CD4-positive, CD25-positive, alpha-beta regulatory T cell (primary cell): ENCODE measurements at places on chromosomes 6 and 20. TPM values are rescaled to one million over a fixed set of nuclear protein-coding genes. Genes with fewer than 3 reads are reported as not detected.

The AHCY gene
- total RNA-seq: 15.4 TPM

The NCOA5 gene
- total RNA-seq: 20.1 TPM

The TFAP2A gene
- not detected for total RNA-seq

The APCDD1L gene
- not detected for total RNA-seq

The SNAI1 gene
- total RNA-seq: 1.4 TPM

The PRRT1 gene
- total RNA-seq: 0.39 TPM

The PLEKHG1 gene
- 29.9 TPM for total RNA-seq

The TMEM200A gene
- total RNA-seq: 1.1 TPM

The PNPLA1 gene
- 0.25 TPM for total RNA-seq

The C6orf52 gene
- not detected for total RNA-seq

The BCAS1 gene
- total RNA-seq: 15.6 TPM

The TRAM2 gene
- total RNA-seq: 12.0 TPM

The WFDC2 gene
- total RNA-seq: not detected

The SIRPB1 gene
- 2.4 TPM for total RNA-seq

The MEI4 gene
- not detected for total RNA-seq

The SLC13A3 gene
- total RNA-seq: 0.67 TPM

The SLC25A27 gene
- 0.54 TPM for total RNA-seq

The FAM83C gene
- total RNA-seq: not detected

The C4B gene
- total RNA-seq: 3.6 TPM

The MAPK14 gene
- 62.5 TPM for total RNA-seq

The HSPA12B gene
- not detected for total RNA-seq

The ZSCAN23 gene
- total RNA-seq: 0.69 TPM

The STX16 gene
- total RNA-seq: 190 TPM

The AURKA gene
- 3.6 TPM for total RNA-seq
